ENCODE measurements at places on chromosomes 12 and 14.

DNA sequence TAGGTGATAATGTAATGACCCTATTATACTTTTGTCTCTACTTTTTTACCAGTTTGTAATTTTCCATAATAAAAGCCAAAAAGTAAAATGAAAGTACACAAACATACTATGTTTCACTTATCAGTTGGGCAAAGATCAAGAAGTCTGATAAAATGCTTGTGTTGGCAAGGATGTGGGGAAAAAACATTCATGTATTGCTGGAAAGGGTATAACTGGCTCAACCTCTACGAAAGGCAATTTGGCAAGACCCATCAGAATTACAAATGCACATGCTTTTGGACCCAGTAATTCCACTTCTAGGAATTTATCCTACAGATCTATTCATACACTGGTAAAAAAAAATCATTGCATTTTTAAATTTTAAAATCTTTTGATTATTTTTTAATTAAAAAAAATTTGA lies 68.0 kb downstream of the SPTB start:
- DNase-seq = no peak

GRCh38 chr14:91956616-91957015 lies 9.1 kb upstream of the FBLN5 start:
- DNase-seq = no peak

DNA sequence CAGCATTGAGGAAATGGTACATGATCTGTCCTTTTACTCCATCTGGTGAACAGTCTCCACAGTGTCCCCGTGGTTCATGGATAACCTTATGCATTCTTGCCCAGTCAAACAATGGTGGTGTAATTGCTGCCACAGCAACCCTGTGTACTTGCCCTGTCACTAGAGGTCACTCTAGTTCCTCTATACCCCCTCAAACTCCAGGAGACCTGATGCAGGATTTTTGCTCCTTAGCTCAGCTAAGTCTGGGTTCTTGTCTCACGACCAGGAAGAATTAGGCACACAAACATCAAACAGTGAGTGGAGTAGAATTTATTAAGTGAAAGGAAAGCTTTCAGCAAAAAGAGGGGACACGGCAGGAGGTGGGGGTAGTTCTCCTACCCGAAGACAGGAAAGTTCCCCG lies 24.7 kb upstream of the EEA1 start:
- no peak for DNase-seq

DNA sequence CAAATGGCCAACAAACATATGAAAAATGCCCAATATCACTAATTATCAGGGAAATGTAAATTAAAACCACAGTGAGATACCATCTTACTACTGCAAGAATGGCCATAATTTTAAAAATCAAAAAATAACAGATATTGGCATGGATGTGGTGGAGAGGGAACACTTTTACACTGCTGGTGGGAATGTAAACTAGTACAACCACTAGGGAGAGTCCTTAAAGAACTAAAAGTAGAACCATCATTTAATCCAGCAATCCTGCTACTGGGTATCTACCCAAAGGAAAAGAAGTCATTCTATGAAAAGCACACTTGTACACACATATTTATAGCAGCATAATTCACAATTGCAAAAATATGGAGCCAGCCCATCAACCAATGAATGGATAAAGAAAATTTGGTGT lies 459.7 kb downstream of the GXYLT1 start:
- DNase-seq = no peak

- no peak for DNase-seq
Measured at GRCh38 chr12:3523058-3523457, 32.1 kb downstream of the PRMT8 start.

- no peak for DNase-seq
Measured at GRCh38 chr14:55038708-55039107, 11.7 kb downstream of the SOCS4 start.

DNA sequence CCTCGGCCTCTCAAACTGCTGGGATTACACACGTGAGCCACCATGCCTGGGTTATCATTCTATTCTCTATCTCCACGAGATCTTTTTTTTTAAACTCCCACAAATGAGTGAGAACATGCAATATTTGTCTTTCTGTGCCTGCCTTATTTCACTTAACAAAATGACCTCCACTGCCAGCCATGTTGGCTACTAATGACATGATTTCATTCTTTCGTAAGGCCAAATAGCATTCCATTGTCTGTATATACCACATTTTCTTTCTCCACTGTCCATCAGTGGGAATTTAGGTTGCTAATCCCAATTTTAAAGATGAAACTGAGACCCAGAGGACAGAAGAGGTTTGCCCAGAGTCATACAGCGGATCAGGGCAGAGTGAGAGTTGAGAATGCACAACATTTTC lies 10.9 kb upstream of the TRPV4 start:
- no peak for DNase-seq

- no peak for DNase-seq
Measured at GRCh38 chr14:48096897-48097296, 421.5 kb upstream of the MDGA2 start.

GRCh38 chr12:70074510-70074909 lies 168.7 kb upstream of the CNOT2 start:
- no peak for DNase-seq

GRCh38 chr12:132116709-132117557 lies 27.2 kb downstream of the DDX51 start:
- no peak for DNase-seq

GRCh38 chr14:92448786-92449185 lies 64.8 kb upstream of the RIN3 start:
- no peak for DNase-seq

- DNase-seq = no peak
Measured at GRCh38 chr12:91367234-91367849, 184.7 kb upstream of the DCN start.

GRCh38 chr14:67571275-67571990 lies 28.6 kb downstream of the PIGH start:
- DNase-seq = peak; percentile 47

DNA sequence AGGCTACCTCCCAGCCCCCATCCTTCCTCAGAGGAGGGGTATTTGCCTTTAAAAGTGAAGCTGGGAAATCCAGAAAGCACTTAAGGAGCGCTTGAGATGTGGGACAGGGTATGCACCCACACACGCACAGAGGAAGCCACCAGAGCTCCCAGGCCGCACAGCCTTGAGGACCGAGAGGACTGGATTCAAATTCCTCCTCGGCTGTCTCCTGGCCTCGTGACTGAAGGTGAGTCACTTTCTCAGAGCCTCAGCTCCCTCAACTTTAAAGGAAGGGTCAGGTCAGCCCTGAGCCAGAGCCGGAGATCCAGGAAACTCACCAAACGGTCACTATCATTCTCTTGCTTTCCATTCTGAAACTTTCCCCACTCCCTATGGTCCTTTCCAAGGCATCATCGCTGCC lies 37.6 kb downstream of the BCL11B start:
- no peak for DNase-seq

- DNase-seq = no peak
Measured at GRCh38 chr14:71143381-71144290, 236.4 kb downstream of the PCNX1 start.

DNA sequence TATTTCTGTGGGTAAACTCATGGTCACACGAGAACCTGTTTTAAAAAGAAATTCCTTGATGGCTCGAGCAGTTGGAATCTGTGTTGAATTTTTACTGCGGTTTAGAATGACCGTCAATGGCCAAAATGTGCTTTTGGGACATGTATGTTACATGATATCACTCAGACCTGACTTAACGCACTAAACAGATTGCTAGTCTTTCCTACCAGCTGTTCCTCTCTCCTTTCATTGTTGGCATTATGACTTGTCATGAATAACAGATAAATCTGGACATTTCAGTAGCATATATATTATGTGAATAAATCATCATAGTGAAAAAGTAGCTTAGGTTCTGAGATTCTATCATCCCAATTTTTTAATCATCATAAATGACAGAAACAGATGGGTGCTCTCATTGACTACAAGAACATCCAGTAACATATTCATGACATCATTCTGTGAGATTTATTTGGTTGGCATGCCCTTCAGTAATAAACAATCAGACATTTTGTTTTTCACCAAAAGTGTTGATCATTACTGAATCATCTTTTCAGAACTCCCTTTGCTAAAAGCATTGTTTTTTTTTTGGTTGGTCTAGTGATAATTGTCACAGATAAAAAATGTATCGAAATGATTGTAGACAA lies 57.9 kb upstream of the NAV3 start:
- DNase-seq = no peak

GRCh38 chr12:91111366-91112325 lies at the start of gene LUM:
LUM (minus strand) TSS chr12:91111494; CDS start chr12:91108979, 2,515 bp downstream.
- no peak for DNase-seq

GRCh38 chr12:119448611-119449131 lies 114.1 kb downstream of the CCDC60 start:
- DNase-seq = no peak

DNA sequence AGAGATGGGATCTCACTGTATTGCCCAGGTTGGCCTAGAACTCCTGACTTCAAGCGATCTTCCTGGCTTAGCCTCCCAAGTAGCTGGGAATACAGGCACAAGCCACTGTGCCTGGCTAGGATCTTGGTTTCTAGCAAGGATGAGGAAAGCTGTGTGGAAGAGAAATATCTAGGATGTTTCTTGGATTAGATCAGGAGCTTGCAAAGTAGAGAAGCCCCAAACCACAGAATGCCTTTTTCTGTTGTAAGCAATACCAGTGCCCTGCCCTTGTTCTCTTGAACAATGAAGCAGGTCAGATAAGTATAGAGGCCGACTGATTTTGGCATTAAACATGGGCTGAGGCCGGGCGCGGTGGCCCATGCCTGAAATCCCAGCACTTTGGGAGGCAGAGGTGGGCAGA lies 44.3 kb upstream of the STRN3 start:
- no peak for DNase-seq

DNA sequence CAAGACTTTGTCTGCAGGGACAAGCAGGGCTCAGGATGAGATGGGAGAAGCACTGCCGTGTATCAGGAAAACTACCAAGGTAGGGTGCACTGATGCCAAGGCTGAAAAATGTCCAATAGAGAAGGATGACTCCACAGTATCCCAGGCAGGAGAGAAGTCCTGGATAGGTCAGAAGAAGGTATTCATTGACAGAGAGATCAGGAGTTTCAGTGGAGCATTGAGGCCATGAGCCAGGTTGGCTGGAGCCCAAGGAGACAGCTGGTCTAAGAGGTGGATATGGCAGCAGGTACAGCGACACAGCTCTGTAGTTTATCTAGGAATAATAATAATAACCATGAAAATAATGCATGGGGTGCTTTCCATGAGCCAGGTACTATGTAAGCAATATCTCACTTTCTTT lies 180.9 kb downstream of the EXOC5 start:
- no peak for DNase-seq

DNA sequence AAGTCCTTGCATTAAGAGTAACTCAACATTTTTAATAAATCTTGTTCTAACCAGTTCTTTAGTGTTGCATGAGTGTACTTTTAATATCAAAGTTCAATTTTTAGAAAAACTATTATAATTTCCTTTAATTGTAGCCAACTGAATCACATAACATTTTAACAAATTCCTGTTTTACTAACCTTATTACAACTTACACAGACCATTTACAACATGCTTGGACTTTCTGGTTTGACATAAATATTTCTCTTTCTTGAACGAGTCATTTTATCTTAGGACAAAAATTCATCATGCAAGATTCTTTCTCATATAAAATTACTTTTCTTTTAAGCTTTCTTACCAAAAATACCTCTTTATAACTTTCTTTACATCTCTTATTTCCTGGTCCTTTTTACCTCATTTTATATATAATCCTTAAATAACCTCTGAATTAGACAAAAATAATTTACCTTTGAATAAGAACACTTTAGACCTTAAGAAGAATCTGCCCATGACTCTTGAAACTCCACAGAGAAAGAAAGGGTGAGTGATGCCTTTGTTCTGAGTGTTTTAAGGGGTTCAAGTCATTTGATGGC lies 3.9 kb downstream of the SLCO1A2 start:
- no peak for DNase-seq

DNA sequence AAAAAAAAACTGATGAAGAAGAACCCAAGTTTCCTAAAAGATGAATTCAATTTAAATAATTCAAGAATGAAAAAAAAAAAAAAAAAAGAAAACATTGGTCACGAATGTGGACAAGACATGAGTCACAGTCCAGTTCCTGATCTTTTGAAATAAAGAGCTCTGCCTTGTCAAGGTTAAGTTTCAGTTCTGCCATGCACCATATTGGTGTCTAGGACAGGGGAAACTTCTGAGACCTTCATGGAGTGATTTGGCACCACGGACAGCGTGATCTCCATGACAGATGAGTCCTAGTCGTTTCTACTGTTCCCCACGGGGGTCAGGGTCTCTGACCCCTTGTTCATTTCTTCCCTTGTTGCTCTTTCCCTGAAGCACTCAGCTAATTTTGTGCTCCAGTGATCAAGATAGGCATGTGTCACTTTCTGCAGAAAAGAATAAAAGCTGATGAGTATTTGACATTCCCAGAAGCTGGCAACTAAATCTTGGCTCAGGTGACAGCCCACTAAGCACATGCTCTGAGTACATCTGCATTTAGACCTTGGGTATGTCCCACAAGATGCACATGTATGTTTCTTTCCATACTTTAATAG lies 1159.7 kb downstream of the BCL11B start:
- DNase-seq = no peak

- no peak for DNase-seq
Measured at GRCh38 chr14:104715416-104715815, 8.6 kb upstream of the ADSS1 start.

DNA sequence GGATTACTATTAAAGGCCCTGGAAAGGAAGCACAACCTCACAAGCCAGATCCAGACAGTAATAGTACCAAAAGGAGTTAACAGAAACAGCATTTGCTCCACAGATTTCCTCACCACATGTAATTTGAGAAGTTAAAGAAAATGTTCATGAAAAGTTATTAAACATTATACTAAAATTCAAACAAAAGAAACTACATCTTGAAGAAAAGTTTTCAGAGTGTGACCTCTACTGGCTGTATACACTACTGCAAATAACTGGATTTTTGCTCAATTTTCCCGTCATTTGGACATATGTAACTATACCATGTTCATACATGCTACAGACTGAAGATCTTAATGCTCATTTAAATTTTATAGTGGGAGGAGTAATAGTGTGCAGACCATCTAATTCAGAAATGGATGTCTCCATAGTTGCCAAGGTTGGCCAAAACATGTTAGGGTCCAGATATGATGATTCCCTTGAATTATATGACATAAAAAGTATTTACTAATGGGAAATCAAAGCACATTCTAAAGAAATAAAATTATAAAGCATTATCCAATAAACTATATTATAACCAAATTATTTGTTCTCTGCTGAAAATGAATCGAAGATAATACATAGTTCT lies 5.6 kb downstream of the KRR1 start:
- DNase-seq = no peak

- no peak for DNase-seq
Measured at GRCh38 chr12:6783828-6784227, 5.5 kb upstream of the CD4 start.

GRCh38 chr12:8846305-8846704 lies 23.9 kb downstream of the A2ML1 start:
- no peak for DNase-seq

DNA sequence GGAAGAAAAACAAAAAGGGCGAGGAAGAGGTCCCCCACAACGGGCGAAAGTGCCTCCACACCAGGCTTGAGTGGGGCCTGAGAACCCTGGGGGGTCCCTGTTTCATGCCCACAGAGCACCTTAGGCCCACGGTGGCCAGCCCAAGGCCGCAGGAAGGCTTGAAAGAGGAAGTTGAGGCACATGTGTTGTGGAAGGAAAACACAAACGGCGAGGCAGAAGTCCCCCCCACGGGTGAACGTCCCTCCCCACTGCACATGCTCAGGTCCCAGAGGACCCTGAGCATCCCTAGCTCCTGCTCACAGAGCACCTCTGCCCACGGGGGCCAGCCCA lies 371.5 kb downstream of the ALG10 start:
- no peak for DNase-seq
